ENCODE measurements at places on chromosomes 13 and 19.

DNA sequence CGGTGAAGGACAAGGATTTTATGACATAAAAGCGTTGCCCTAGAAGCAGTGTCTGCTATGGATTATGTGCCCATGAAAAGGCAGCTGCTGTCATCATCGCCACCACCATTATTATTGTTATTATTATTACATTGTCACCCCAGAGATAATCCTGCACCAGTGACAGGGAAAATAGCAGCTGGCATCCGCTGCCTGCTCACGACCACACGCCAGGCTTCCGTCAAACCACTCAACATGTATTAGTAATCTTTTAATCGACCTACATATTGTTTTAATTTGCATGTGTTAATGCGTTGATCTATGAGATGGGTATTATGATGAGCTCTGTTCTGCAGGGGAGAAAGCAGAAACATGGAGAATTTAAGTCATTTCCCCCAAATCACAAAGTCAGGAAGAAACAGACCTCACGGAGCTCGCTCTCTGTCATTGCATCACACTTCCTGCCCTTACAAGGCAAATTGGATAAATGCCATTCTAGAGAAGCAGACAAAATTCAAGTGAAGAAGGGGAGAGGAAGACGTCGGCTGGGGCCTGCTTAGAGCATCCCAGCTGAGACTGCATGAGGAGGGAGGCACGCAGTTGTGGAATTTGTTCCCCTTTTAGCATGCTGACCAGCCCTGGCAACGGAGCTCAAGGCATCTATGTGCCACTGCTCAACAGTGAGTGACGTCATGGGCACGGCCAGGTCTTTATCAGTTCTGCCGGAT is at the start of gene FFAR3:
TSS of gene FFAR3 (plus strand) at position 594 of the 707 bp plus-strand sequence. CDS start 431 bp downstream, outside the sequence.
- no peak for DNase-seq

GRCh38 chr13:36096461-36097416 is 34.4 kb downstream of the DCLK1 start:
- no peak for DNase-seq

DNA sequence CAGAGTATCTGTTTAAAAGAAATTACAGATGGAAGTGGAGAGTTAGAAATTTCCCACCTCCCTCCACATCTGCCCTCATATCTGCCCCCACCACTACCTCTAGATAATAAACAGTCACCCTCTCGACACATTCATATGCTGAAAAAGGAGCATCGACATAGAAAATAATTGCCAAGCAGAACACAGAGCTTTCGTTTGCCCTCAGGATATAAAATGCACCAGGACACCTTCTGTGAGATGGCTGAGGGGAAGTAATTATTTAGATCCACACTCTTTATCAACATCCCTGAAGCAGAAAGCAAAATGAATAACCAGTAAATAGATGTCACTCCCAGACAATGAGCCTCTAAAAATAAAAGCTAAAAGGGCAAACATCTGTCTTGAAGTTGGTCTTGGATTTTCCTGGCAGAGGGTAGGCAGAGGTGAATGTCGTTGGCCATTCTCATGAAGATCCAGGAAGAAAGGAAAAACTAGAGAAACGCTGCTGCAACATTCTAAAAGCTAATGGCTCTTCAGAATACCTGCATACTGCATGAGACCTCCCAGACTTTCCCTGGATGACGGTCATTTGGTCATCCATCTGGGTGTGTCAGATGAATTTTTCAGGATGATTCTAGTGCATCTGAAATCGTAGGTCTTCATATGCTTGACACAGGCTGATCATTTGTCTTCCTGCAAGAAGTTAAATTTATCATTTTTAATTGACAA is 527.5 kb downstream of the RFC3 start:
- no peak for DNase-seq

- DNase-seq: no peak
These were observed 16.4 kb downstream of the ZNF574 start for GRCh38 chr19:42092350-42092749.

GRCh38 chr13:99657848-99658260 is 156.6 kb downstream of the TM9SF2 start:
- no peak for DNase-seq

- no peak for DNase-seq
These were observed 9.8 kb downstream of the KCTD15 start for GRCh38 chr19:33806434-33806881.

GRCh38 chr13:29937841-29938240 is 87.4 kb upstream of the UBL3 start:
- no peak for DNase-seq

DNA sequence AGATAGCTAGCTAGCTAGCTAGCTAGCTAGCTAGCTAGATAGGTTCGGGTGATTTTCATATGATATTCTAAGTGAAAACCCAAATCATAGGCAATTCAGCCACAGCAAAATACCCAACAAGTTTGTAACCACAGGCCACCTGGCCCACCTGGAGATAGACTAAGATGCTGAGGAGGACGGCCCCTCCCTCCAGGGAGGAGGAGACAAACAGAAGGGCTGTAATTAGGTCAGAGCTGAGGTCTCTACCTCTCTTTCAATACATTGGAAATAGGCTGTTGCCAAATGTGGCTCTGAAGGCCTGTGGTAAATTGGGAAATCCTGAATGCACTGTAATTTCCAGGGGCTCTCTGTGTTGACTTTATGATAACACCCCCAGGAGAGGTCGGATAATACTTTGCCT is 382.2 kb downstream of the FGF9 start:
- DNase-seq: no peak

GRCh38 chr13:42153199-42154113 is 105.0 kb downstream of the DGKH start:
- DNase-seq: no peak

- DNase-seq: no peak
These were observed 6.8 kb downstream of the PCDH17 start for GRCh38 chr13:57638186-57638890.

- no peak for DNase-seq
These were observed 26.8 kb downstream of the COG6 start for GRCh38 chr13:39682310-39682709.

DNA sequence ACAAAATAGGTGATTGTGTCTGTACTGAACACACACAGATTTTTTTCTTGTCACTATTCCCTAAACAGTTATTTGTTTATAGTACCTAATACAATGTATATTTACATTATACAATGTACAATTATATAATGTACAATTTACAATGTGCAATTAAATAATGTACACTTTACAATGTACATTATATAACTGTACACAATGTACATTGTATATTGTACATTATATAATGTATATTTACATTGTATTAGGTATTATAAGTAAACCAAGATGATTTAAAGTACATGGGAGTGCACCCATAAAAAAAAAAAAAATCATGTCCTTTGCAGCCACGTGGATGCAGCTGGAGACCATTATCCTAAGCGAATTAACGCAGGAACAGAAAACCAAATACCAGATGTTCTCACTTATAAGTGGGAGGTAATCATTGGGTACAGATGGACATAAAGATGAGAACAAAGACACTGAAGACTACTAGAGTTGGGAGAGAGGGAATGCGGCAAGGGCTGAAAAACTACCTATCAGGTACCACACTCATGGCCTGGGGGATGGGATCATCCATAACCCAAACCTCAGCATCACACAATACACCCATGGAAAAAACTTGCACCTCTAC is 68.1 kb downstream of the ABCC4 start:
- DNase-seq: no peak

GRCh38 chr19:4580021-4580901 is 20.8 kb upstream of the SEMA6B start:
- DNase-seq: no peak

DNA sequence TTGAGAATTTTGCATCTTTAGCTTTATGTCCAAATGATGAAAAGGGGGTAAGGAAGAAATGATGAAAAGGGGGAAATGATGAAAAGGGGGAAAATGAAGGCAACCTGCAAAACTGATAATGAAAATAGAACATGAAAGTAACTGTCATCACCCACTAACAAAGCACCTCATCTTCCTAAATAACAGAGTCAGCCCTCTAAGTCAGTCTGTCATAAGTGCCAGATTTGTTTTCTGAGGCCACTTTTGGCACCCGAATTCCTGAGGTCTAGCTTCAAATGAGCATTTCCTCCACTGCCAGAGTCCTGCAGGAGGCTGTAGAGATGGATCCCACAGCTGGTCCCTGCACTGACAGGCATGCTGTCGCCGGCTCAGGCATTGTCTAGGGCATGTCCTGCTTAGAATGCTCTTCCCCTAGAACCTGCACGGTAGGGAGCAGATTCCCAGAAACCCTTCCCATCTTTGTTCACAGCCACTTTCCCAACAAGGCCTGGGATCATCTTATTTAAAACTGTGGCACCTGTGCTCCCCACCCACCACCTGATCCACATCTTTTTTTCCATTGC is 25.3 kb downstream of the RAP2A start:
- no peak for DNase-seq

GRCh38 chr13:91825516-91825915 is 427.1 kb downstream of the GPC5 start:
- no peak for DNase-seq

DNA sequence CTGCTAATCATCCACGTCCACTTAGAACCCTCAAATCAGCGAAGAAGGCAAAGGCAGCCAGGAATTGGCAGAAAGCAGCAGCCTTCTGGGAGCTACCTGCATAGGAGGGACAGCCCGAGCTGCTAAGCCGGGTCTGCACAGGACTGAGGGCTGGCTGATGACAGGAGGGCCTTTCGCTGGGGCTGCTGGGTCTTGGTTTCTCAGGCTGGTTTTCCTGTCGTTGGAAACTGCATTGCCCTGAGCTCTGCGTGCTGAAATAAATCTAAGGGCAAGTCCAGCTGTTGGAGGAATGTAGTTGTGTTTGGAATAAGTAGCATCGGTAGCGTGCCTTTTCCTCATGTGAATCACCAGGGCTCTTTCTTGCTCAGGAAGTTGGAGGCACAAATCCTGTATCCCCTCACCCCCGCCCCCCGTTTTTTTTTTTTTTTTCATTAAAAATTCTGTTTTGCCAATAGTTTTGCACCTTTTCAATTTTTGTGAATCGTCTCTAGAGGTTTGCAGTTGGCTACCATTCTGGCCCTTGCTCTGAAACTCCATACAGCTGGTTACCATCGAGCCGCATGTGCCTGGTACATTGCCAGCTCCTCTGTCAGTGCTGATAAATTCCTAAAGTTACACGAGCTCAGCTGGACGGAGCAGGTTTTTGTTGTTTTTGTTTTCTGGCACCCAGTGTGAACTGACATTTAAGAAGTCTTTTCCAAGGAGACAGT is 193.9 kb upstream of the RNF113B start:
- DNase-seq: no peak

DNA sequence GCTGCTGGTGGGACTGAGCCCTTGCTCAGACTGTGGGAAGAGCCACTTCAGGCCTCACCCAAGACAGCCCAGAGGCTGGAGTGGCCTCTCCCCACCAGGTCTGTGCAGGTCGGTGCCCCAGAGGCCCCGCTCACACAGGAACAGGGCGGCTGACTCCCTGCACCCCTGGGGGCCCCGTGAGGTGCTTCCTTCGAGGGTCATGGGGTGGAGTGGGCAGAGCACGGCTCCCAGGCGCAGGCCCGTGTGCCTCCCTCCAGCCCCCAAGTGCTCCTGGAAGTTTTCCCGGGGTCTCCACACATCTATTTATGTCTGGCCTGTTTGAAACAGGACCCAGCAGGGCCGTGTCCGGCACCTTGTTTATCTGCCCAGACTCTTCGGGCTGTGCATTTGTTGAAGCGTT is 9.5 kb upstream of the TMEM255B start:
- no peak for DNase-seq

DNA sequence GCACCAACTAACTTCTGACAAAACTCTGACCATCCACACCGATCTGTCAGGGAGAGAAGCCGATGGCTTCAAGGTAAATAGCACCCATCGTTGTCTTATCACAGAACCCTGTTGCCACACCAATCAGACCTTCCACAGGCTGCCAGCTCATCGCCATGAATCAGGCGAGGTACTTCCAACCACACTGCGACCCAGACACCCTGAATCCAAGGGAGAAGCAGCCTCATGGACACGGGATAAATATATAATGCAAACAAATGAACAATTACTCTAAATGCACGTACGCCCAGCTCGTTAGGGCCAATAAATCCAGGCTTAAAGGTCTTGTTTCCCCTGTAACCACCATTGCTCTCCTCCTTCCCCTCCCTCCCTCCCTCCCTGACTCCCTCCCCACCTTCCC is 20.8 kb downstream of the RANBP3 start:
- DNase-seq: no peak

- DNase-seq: no peak
These were observed 7.4 kb upstream of the CEBPG start for GRCh38 chr19:33366127-33366526.

DNA sequence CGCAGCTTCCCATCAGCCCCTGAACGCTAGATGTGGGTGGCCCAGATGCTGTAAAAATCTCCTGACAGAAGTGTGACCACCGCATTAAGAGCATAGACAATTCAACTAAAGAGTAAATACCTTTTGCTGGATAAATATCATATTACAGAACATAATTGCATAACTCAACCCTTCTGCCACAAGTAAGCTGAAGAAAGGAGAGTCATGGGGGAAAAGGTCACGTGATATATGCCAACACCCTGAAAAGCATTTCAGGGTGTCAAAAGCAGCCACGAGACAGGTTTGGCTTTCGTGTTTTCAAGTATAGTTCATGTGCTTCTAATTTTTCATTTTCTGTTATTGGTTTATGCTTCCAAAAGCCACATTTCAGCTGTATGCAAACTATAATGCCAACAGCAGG is 71.3 kb downstream of the LHFPL6 start:
- DNase-seq: no peak

DNA sequence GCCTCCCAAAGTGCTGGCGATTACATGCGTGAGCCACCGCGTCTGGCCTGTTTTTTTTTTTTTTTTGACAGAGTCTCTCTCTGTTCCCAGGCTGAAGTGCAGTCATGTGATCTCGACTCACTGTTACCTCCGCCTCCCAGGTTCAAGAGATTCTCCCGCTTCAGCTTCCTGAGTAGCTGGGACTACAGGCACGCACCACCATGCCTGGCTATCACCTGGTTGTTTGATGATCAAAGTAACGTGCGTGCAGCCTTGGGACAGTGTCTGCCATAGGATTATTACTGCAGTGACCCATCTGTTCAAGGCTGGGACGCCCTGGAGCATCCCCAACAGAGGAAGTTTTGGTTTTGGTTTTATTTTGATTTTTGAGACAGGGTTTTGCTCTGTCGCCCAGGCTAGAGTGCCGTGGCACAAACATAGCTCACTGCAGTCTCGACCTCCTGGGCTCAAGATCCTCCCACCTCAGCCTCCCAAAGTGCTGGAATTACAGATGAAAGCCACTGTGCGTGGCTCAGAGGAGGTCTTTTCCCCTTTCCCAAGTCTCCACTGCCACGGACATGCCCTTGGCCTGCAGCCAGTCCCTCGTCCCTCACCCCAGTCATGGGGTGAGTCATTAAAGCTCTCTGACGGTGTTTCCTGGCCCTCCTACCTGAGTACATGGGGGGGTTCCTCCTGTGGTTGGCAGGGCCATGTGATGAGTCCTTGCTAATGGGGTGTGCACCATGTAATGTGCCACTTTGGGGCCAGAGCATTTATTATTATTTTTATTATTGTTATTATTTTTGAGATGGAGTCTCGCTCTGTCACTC is 65.6 kb downstream of the IER2 start:
- DNase-seq: no peak

- no peak for DNase-seq
These were observed 185.2 kb downstream of the KLF12 start for GRCh38 chr13:73948848-73949529.

GRCh38 chr13:105956921-105957320 is 578.5 kb downstream of the EFNB2 start:
- no peak for DNase-seq

GRCh38 chr13:52862358-52863206 is 14.1 kb upstream of the PCDH8 start:
- no peak for DNase-seq
